ENCODE measurements at places on chromosomes 5 and 9.

GRCh38 chr5:150461231-150461630 lies 11.7 kb upstream of the RPS14 start:
- no peak for DNase-seq

GRCh38 chr5:115470921-115471320 lies 73.7 kb downstream of the FEM1C start:
- no peak for DNase-seq

DNA sequence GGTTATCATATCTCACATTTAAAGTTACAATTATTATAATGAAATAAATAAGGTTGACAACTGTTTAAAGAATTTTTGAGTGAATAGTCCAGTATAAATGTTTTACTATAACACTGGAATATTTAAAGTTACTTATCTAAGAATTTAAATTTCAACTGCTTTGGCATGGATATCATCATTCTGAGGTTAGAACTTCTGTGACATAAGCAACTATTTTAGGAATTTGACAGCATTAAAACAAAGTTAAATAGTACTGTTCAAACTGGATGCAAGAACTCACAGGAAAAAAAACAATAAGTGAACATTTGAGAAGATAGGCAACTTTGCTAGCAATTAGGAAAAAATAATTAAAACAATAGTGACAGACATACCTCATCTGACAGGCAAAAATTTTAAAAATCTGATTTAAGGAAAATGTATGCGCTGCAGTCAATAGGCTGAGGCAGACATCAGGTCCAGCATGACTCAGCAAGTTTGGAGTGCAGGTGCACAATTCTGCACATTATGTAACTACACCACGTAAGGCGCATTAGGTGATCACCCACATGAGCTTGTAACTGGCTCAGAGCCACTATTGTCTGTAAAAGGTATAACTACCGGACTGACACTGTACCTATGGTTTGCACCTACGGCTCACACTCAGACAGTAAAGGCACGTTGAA lies 180.6 kb downstream of the PDE4D start:
- no peak for DNase-seq

GRCh38 chr5:42715785-42716184 lies 40.8 kb upstream of the CCDC152 start:
- no peak for DNase-seq
